ENCODE measurements at places on chromosomes 1 and 21.

- no peak for DNase-seq
Measured at GRCh38 chr1:153961421-153961820, 1.9 kb downstream of the SLC39A1 start.

DNA sequence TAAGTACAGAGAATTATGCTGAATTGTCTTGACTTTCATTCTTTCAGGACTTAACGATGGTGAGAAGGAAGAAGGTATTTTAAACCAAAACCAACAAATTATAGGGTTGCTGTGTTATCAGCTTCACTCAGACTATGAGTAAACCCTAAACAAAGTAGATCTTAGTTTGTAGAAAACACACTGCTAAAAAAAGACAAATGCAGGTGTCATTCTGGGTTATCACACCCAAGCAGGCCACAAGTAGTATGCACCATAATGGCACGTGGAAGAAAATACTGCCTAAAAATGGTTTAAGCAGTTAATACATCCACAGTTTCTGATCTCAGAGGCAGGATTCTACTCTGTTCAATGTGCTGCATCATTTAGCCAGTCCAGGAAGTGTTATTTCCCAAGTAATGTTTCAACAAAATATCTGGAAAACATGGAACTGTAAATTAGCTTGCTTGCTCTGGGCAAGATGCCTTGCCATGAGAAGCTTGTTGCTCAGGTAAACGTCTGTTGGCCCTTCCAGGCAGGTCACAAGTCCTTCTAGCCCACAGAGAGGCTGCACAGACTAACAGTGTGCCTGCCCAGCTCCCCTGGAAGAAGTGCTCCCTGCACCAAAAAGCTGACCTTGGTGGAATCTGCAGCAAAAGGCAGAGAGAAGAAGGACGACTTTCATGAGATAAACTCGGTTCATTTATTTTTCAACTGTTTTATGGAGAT, 4.1 kb downstream of the DIPK1A start:
- no peak for DNase-seq

GRCh38 chr1:93450321-93450720, 2.4 kb downstream of the FNBP1L start:
- no peak for DNase-seq

- no peak for DNase-seq
Measured at GRCh38 chr1:44546403-44547053, 127.8 kb downstream of the TMEM53 start.

GRCh38 chr1:226820941-226821718, 49.3 kb upstream of the PSEN2 start:
- DNase-seq = peak; percentile 90

DNA sequence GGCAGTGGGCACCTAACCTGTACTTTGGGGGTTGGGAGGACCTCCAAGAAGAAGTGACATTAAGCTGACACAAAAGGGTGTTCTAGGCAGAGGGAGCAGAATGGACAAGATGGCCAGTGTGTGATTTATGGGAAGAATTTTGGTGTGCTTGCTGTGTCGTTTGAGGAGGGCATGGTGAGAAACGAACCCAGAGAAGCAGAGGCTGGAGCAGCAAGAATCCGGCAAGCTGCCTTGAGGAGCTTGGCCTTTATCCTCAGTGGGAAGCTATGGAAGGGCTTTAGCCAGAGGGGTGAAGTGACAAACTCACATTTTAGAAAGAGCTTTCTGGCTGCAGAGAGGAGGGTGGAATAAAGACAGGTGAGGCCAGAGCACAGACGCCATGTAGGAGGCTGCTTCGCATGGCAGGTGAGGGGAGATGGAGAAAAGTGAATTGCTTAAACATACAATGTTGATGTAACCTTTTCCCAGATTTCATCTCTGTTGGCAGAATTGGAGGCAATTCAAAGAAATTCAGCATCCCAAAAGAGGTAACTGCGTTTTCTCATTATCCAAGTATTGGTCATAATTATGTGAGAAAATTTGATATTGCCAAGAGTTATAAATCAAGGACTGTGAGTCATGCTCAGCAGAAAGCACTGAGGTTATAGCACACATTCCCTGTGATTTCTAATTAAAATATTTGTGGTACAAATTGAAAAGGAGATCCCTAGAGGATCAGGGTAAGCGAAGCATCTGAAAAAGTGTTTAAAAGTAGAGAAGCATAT, 26.5 kb downstream of the TRIM45 start:
- peak; percentile 87 for DNase-seq

DNA sequence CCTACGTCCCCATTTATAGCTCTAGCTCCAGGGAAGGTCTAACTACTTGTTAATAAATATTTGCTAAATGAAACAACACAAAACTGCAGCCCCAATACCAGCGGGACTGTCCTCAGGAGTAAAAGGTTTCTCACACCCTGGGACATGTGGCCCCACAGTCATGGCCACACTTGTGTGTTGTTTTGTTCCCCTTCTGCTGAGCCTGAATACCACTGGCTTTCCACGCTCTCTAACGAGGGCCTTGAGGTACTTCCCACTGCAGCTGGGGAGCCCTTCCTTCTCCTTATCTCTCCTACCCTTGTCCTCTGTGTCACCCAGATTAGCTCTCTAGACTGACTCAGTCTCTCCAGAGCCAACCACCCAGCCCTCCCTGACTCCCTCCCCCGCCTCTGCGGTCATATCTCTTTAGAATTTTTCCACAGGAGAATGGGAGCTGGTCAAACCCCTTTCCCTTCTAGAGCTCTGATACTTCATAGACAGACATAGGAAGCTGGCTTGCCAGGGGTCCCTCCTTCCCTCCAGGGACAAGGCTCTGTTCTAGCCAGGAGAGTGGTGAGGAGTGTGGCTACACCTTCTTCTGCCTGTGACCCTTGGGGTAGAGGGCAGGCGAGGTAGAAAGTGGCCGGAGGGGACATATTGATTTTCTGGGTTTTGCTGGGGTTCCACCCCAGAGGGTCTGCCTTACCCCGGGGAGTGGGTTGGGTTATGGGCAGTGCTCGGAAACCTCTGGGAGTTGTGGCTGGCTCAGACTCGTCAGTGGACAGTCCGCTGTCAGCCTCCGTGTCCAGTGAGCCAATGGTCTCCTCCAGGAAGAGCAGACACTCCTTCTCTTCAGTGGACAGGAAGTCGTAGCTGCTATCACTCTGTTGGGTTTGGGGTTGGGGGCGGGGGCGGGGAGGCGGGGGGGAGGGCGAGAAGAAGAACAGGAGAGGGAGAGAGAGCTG, 8.1 kb downstream of the C1orf116 start:
- DNase-seq = no peak

Measured in fibroblast of skin of left quadriceps (primary cell).